ENCODE measurements at places on chromosomes 2 and 18.
A peak's percentile ranks its signal among the peaks of the same experiment; 100 is the strongest.

DNA sequence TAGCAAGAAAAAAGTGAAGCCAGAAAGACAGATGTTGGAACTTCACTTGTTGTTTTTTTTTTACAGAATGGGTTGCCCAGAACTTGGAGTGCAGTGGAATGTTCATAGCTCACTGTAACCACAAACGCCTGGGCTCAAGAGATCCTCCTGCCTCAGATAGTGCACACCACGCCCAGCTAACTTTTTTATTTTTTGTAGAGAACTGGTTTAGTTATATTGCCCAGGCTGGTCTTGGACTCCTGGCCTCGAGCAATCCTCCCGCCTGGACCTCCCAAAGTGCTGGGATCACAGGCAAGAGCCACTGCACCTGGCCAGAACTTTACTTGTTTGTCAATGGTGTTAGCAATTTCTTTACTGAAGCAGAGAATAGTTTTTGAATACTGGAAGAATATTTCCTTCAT, 11.9 kb upstream of the ASPRV1 start:
- DNase-seq, result no peak

- no peak for DNase-seq
These were observed 347.5 kb upstream of the CELF4 start for GRCh38 chr18:37913051-37913450.

- DNase-seq, result no peak
These were observed 247.5 kb downstream of the KCNJ3 start for GRCh38 chr2:154945984-154946383.

GRCh38 chr18:52679354-52679753, 339.4 kb downstream of the DCC start:
- DNase-seq, result no peak

- DNase-seq, result no peak
These were observed 31.1 kb downstream of the DOK1 start for GRCh38 chr2:74585406-74586185.

- no peak for DNase-seq
These were observed 597.1 kb upstream of the ACVR2A start for GRCh38 chr2:147247749-147248148.

- no peak for DNase-seq
These were observed 123.2 kb upstream of the IL1R2 start for GRCh38 chr2:101868525-101868924.

DNA sequence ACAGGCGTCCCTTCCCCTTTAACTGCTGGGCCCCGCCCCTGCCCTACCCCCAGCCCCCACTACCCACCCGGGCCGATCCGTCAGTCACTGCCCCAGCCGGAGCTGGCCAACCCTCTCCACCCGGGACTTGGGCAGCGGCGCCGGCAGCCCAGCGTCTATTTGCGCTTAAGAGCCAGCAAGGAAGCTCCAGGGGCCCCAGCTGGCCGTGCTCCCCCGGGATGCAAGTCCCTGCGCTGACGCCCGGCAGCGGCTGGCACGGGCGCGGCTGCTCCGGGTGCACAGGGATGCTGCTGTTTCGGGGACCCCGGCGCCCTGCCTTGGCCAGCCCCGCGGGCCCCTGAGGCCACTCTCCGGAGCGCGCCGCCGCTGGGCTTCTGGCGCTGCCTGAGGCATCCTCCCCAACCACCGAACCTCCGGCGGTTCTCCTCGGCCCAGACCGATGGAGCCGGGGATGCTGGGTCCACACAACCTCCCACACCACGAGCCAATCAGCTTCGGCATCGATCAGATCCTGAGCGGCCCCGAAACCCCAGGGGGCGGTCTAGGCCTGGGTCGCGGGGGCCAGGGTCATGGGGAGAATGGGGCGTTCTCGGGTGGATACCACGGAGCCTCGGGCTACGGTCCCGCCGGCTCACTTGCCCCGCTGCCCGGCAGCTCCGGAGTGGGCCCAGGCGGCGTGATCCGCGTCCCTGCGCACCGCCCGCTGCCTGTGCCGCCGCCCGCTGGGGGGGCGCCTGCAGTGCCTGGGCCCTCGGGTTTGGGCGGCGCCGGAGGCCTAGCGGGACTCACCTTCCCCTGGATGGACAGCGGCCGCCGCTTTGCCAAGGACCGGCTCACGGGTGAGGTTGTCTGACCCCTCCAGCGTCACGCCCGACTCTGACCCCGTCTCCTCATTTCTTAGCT, at the start of gene TLX2:
Gene TLX2, plus strand, starts transcription at position 83 of the 903 bp plus-strand sequence. Its CDS starts 357 bp downstream, at position 440.
- DNase-seq, result no peak

DNA sequence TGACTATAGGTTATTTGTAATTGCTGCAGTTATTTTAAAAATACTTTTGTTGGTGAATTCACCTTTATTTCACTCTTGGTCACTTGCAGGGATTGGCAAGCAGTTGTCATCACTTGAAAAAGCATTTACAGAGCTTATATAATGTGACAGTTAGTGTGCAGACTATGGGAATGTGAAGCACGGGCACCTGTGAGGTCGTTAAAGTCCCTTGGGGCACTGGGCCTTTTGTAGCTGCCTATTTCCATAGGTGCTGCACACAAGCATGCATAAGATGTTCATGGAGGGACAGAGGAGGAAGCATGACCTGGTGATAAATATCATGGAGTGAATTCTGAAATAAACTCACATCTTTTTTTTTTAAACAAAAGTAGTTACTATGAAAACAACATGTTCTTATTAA, 124.6 kb downstream of the ATP9B start:
- DNase-seq, result no peak

DNA sequence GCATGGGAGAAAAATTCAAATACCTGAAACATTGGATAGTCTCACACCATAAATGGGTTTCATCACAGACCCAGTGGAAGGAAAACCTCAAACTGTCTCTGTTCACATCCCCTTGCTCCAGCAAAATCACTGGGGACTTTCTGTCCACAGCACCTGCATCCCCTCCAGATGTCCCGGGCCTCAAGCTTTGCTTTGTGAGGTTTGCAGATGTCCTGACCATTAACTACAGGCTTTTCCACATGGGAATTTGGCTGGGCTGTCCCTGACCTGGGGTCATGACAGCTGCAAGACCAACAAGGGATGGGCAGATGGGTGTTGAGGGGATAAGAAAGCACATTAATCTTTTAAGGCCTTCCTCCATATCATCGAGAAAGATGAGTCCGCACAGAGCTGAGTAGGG, 427.9 kb downstream of the TXNL1 start:
- DNase-seq, result no peak

DNA sequence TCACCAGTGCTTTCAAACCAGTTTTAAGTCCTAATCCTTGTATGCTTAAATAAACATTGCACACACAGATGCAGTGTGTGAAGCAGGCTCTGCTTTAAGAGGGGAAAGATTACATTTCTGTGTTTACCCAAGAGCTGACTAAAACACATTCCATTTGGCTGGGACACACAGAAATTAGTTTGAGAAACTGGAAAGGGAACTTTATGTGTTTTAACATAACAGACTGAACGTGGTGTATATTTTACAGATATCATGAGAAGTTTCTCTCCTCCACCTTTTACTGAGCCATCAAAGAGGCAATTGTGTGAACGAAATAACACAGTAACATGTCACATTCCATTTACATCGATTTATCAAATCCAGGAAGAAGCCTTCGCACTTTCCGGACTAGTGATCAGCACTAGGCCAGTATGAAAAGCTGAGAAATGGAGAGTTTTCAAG, 121.8 kb downstream of the MAIP1 start:
- no peak for DNase-seq

DNA sequence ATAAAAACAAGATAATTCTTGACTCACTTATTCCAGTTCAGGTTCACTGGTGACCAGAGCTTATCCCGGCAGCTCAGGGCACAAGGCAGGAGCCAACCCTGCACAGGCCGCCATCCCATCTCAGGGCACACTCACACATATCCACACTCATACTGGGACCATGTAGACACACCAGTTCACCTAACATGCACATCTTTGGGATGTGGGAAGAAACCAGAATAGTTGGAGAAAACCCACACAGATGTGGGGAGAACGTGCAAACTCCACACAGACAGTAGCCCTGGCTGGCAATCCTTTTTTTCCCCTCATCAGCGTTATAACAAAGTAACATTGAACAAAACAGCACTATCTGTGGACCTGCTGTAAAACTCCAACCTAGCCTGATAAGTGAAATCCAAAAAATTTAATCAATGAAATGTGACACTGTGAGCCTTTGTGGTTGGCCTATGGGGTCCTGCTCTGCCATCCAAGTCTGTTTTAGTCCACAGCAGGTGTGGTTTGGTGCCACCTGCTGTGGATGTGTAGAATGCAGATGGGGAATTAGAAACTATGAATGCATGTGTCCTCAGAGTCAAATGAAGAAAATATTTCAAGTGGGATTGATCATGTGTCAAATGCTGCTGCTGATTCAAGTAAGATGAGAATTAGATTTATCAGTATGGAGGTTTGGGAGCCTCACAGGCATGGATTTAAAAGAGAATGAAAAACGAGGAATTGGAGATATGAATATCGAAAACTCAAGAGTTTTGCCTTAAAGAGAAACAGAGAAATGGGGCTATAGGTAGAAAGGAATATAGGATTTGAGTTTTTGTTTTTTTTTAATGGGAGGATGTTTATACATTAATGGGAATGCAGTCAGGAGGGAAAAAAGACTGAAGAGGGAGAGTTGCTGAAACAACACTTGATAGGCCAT, 47.0 kb downstream of the UGP2 start:
- peak; percentile 65 for DNase-seq

DNA sequence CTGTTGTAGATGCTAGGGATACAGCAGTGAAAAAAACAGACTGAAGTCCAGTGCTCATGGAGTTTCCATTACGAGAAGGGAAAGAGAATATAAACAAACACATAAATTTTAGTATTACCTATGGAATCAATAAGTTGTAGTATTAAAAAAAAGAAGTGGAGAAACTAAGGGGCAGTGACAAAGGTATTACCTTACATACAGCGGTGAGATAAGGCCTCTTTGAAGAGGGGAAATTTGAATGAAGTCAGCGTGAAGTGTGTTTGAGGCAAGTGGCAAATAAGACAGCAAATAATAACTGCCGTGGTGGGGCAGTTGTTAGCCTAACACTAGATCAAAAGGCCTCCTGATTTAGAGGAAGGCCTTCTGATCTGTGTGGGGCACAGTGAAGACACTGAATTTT, 57.9 kb downstream of the TLK1 start:
- no peak for DNase-seq

DNA sequence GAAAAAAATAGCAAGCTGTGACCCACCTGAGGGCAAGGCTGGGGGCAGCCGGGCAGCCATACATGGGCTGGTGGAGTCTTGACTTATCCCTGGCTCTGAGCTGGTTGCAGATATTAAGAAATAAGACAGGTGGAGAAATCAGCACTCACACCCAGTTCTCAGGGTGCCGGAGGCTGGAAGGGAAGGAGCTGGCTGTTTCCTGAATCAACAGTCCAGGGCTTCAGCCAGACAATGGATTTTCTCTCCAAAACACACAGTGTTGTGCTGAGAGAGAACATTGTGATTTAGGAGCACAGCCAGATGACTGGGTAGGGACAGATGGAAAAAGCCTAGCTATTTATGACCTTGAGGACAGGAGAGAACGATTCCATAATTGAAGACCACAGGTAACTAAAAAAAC, 208.8 kb downstream of the LDLRAD4 start:
- no peak for DNase-seq

DNA sequence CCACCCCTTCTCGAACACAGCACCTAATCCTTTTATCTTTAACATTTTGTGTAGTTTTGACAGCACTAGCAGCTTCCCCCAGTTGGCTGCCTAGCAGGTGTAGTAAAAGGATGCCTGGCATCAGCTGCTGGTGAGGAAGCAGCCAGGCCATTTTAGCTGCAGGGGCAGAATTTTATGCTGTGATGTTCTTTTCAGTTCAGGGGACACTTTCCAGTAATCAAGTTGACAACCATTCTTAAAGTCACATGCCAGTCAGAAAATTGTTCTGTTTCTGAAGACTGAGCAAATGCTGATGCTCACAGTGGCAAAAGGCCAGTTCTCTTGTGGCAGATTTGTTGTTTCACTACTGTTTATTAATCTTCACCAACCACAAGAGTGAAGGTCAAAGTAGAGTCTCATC, 570.8 kb downstream of the CCDC85A start:
- no peak for DNase-seq

All from activated CD8-positive, alpha-beta memory T cell treated with anti-CD3 and anti-CD28 coated beads for 24 hours (primary cell).